Right renal pelvis (tissue), 4 donors: ENCODE measurements at places on chromosomes 3 and 15.

GRCh38 chr3:110400315-110400714 lies 671.3 kb upstream of the NECTIN3 start:
- DNase-seq = no peak

DNA sequence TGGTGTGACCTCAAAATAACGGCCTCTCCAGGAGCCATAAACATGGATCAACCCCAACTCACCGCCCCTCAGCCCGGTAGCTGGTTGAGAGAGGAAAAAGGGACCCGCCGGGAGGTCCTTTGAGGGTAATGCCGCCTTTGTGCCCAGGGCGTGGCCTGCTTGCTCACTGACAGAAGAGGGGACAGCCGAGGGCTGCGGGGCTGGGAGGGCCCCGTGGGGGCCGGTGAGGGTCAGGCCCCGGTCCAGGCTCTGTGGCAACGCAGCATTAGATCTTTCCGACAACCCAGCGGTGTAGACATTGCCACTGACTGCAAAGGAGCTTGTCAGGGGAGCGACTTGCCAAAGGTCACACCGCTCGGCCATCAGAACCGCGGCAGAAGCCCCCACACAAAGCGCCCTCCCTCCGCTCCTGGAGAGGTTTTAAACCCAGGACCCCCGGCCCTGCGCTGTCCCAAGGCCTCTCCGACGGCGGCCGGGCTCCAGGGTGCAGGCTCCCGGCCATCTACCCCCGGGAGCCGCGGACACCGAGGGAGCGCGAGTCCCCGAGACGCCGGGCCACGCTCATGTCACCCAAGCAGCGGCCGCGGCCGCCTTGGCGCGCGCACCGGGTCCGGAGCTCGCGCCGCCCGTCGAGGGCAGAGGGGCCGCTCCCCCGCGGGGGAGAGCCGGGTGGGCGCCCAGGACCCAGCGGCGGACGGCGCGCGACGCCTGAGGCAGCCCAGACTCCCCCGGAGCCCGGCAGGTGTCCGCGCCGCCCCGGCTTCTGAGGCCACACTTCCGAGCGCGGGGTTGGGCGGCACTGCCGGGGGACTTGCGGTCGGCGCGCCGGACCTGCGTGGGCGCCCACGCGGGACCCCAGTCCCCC lies 975 bp downstream of the PCSK6 start:
- DNase-seq = no peak

GRCh38 chr3:31182661-31183060 lies 288.2 kb upstream of the GADL1 start:
- DNase-seq = no peak

- DNase-seq = no peak
These were observed 227.6 kb downstream of the FAM43A start for GRCh38 chr3:194913316-194913715.

DNA sequence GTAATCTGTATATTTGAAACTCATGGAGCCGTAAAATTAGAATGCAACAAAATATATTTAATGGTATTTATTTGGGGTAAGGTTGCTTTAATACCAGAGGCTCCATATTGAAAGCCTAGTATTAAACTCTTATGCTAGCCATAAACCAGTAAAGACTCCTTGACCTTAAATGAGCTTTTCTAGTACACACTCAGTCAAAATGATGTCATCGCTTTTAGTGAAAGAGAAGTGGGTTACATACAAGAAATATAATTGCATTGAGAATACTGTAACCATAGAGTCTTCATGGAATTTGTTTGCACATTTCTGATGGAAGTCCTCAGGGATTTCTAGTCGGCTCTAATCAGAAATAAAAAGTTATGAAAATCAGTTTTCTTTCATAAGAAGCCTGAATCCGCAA lies 757.6 kb downstream of the GBE1 start:
- no peak for DNase-seq

DNA sequence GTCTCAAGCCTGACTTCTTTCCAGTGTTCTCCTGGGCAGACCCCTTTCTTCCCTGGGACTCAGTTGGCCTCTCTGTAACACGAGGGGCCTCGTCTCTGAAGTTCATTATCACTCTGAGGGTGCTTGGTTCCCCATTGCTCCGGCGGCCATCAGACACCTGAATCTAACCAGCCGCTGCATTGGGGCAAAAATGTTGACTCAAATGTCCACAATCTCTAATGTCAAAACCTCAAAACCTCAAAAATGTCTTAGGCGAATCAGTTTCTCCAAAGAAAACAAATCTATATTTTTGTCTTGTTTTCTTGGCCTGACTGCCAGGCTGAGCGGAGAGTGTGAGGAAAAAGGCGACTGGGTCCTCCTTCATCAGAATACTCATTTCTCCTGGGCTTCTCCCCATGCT lies 220.7 kb downstream of the VPS13C start:
- no peak for DNase-seq

- DNase-seq = no peak
These were observed 4.4 kb downstream of the DALRD3 start for GRCh38 chr3:49013738-49014660.

DNA sequence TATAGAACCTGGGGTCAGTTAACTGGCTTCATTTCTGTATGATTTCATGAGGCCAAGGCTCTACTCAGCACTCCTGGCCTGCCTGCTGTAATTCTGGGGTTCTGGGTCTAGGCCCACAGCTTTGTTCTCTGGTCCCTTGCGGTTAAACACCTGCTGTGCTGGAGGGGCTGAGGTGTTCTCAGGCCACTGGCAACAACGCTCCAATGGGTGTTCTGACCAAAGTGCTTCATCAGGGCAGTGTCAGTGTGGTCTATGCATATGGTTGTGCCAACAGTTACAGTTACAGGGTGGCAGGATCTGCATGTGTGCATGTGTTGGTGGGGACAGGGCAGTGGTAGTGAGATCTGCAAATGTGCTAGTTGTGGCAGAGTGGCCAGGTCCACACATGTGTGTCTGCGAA lies 64.1 kb upstream of the GMNC start:
- no peak for DNase-seq

DNA sequence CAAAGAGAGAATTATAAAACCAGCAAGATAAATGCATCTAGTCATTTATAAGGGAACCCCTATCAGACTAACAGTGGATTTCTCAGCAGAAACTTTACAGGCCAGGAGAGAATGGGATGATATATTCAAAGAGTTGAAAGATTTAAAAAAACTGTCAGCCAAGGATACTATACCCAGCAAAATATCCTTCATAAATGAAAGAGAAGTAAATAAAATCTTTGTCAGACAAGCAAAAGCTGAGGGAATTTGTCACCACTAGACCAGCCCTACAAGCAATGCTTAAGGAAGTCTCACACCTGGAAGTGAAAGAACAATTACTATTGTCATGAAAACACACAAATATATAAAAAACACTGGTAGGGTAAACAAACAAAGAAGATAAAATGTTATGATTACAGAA lies 113.4 kb upstream of the FAM3D start:
- DNase-seq = no peak

GRCh38 chr3:99644746-99645145 lies 6.4 kb downstream of the COL8A1 start:
- DNase-seq = no peak

GRCh38 chr3:106797461-106797860 lies 579.8 kb upstream of the CCDC54 start:
- no peak for DNase-seq

DNA sequence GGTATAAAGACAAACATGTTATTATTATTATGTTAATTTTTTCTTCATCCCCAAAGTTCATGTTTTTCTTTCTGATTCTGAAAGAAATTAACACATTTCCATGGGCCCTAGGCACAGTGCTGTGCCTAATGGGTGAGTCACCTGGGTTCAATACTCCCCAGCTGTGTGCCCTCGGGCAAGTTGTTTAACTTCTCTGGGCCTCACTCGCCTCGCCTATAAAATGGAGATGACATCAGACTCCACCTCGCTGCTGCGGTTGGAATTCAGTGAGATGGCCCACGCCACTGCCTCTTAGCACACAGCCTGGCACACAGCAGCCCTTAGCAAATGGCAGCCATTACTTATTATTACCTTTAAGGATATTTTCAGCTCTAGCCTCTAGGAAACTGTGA lies 22.6 kb downstream of the DNASE1L3 start:
- DNase-seq = no peak

DNA sequence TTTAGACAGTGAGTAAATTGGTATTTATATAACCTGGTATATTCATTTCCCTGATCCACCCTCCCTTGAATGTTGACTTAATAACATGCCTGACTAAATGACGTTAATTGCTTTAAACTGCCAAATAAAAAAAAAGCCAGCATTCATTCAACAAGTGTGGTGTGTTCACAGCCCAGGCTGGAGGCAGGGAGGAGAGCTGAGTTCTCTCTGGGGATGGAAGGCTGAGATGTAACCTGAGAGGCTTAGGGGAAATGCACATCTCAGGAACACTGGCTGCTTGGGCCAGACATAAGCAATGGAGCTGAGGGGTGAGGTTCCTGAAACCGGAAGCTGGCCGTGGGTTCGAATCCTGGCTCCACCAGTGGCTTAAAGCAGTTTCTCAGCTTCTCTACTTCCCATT lies 17.3 kb downstream of the CACNA2D3 start:
- DNase-seq = no peak

DNA sequence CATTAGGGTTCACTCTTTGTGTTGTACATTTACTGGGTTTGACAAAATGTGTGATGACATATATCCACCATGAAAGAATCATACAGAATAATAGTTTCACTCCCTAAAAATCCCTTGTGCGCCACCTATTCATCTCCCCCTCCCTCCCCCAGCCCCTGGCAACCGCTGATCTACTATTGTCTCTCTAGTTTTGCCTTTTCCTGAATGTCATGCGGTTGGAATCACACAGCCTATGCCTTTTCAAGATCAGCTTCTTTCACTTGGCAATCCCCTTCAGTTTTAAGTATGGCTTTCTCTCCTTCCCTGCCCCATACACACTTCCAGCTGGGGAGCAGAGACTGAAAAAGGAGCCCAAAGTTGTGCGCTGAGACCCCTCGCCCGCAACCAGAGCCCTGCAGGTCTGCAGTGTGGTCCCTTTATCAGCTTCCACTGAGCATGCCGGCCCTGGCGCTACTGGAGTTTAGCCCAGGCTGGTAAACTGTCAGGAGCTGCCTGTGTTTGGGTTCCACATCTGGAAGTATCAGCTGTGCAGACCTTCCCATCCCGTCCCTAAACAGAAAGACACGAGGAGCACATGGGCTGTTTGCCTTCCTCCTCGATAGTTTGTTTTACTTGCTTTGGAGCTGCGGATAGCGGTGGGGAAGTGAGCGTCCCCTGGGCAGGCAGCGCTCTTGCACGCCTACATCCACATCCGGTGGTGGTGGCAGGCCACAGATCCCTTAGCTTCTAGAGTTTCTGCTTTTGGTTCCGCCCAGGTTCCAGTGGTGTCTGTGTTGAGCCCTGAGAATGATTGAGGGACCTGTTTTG lies 12.3 kb downstream of the BOC start:
- DNase-seq = no peak

- no peak for DNase-seq
These were observed 172.4 kb upstream of the CGNL1 start for GRCh38 chr15:57203906-57204305.

- DNase-seq = no peak
These were observed 72.5 kb downstream of the OSBPL10 start for GRCh38 chr3:31908391-31909097.

DNA sequence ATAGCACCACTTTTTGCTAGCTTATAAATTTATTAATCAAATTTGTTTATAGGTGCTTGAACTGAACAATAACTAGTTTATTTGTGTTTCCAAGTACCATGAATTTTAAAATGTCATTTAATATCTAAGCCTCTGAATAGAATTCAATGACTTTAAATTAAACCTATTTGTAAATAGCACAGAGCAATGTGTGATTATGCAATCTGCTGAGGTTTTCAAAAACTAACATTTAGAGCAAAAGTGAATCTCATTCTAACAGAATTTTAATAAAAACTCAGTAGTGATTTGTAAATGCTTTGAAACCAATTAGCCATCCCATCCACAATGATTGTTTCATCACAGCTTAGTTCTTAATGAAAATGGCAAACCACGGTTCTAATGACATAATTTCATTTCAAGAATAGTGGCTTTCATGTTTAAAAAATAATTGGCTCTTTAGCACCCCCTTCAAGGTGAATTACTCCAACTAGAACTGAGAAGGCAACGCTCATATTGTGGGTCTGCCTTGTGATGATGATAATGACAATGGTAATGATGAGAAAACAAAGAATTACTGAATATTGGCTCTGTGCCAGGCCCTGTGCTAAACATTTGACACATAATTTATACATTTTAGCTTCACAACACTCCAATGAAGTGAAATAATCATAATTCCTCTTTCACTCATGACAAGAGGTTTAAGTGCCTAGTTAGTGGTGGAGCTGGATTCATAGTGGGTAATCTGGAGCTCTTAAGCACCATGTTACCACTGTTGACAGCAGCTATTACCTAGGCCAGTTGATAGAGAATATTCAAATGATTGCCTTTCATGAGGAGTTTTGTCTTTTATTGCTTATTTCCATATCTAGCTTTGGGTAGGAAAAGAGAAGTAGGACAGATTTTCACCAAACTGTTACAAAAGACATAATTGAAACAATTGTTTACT lies 145.7 kb downstream of the RBMS3 start:
- DNase-seq = no peak

- DNase-seq = no peak
These were observed 506.9 kb upstream of the ADAMTS9 start for GRCh38 chr3:65194744-65195143.

- no peak for DNase-seq
These were observed 352.8 kb downstream of the LRTM1 start for GRCh38 chr3:54574906-54575617.

DNA sequence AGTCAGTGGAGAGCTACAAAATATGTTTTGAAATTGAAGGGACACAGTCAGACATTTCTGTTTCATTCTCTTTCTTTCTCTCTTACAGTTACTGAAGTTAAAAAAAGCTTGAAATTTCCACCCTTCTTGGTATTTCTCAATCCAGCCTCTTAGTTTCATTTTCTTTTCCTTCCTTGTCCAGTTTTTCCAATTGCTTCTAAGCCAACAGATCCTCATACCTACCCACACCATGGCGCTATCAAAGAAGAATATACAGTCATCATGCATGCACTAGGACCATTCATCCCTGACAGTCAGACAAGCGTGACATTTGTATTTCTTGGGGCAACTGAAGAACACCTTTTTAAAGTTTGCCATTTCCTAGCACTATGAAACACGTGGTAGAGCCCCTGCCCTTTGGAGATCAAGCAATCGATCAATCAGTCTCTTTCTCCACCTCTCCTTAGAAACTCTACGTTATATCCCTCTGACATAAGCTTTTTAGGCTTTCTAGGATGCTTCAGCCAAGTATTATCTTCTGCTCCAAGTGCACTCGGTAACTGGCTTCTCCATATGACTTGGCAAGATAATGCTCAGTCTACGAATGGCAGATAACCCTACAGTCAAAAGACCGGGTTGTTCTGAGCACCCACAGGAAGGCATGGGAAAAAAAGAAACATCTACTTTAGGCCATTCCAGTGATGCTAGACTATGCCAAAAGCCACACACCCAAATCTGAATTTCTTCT lies 65.4 kb downstream of the FBN1 start:
- DNase-seq = no peak

GRCh38 chr3:151837057-151837456 lies 23.1 kb downstream of the AADAC start:
- no peak for DNase-seq

- DNase-seq = no peak
These were observed 549 bp downstream of the C3orf18 start for GRCh38 chr3:50567011-50567385.
